Amygdala (tissue), 56 donors: ENCODE measurements at places on chromosomes 7 and 10.

GRCh38 chr7:133549633-133550032, 296.8 kb downstream of the EXOC4 start:
- no peak for DNase-seq

DNA sequence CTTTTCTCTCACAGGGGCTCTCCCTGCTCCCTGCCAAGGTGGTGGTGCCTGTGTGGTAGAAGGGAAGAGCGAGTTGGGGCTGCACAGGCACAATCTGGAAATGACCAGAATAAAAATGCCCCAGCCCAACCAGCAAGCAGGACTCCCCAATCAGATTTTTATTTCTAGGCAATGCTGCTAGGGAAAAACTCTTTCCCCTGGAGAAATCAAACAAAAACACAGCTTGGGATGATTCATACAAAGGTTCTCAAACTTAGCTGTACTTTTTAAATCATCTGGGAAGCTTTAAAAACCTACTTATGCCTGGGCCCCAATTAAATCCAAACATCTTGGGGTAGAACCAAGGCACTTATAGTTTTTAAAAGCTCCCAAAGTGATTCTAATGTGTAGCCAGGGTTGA, 243.2 kb downstream of the HTR7 start:
- DNase-seq: no peak

DNA sequence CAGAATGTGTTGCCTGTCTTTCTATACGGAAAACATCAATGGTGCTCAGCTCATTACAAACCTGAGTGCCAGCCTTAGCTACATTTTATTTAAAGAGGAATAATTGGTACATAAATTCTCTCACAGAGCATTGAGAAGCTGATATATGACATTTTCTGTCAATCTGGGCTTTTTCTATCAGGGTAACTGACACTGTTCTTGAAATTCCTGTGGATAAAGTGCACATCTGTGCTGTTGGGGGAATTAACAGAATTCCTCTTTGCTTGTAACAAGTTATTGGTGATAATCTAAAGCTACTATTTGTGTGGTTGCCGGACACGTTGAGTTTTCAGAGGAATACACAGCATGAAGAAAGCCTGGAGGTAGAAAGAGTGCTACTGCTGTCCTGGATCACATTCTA, 668.6 kb downstream of the SORCS1 start:
- DNase-seq: no peak

GRCh38 chr7:42070068-42070467, 166.9 kb downstream of the GLI3 start:
- no peak for DNase-seq

- DNase-seq: no peak
These were observed 51.9 kb downstream of the LAMB4 start for GRCh38 chr7:108078211-108078673.

DNA sequence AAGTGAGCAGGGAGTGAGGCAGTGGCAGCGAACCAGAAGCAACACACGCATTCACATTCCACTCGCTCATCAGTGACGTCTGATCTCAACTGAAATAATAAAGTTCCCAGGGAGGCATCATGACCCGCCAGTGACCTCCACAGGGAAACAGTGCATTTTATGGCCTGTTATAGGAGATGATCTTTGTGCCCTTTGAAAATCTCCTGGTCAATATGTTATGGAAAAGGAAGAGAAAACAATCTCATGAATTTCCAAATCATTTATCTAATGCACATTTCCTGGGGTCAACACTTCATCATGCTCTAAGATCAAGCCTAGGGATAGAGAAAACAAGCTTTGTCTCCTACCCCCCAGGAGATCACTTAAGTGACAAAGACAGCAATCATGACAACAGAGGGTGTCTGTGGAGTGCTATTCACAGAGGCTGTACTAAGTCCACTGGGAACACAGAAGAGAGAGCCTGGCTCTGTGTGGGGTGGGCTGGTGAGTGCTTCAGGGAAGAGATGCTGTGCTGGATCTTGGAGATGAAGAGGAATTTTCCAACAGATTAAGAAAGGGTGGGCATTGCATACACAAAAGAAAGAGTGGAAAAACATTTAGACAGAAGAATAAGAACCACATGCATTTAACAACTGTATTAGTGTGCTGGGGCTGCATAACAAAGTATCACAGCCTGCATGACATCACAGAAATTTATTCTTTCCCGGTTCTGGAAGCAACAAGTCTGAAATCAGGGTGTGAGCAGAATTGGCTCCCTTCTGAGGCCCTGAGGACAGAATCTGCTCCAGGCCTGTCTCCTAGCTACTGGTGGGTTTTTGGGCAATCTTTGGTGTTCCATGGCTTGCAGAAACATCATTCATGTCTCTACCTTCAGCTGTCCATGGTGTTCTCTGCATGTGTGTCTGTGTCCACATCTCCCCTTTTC, 613.9 kb upstream of the IGFBP3 start:
- no peak for DNase-seq

DNA sequence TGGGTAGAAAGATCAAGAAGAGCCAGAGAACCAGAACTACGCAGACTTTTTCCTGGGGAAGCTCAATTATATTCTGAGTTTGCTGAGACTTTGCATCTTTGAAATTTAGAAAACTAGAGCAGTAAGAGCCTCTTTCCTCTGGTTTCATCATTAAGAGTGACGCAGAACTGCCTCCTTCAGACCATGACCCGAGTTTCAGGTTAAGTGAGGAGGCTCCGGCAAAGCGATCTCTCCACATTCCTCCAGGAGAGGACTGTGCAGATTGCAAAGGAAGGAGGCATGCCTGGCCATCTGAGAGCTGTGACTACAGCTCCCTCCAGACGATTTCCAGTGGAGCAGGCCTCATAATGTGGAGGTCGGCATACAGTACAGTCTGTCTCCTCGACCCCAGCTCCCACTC, 115.8 kb upstream of the LANCL2 start:
- no peak for DNase-seq

DNA sequence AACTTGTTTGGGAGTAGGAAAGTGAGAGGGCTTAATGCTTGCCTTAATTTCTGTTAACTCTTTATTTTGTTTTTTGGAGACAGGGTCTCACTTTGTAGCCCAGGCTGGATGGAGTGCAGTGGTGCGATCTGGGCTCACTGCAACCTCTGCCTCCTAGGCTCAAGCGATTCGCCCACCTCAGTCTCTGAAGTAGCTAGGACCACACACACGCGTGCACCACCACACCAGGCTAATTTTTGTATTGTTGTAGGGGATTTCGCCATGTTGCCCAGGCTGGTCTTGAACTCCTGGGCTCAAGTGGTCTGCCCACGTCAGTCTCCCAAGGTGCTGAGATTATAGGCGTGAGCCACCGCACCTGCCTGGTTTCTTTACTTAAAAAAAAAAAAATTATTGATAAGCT, 1.9 kb downstream of the PPP2R2D start:
- DNase-seq: no peak

- DNase-seq: no peak
These were observed 58.8 kb downstream of the TSPAN12 start for GRCh38 chr7:120799147-120799546.

- DNase-seq: no peak
These were observed 84.4 kb upstream of the SEM1 start for GRCh38 chr7:96794063-96794462.

DNA sequence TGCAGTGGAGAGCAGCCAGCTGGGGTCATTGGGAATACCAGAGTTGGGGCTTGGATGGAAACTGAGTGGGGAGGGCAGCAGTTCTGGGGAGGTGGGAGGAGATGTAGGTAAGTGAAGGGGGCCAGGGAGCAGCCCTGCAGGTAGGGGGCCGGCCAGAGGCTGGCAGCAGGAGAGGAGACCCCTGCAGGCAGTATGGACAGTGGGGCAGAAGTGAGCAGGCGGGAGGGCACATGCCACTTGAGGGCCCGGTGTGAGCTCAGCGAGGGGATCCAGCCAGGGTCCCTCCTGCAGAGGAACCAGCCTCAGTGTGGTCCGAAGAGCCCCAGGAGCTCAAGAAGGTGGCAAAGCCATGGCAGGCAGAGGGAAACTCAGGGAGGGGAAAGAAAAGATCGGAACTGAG, 75.4 kb downstream of the WDR11 start:
- no peak for DNase-seq

- DNase-seq: no peak
These were observed 21.4 kb upstream of the ATOH7 start for GRCh38 chr10:68253346-68253745.
